ENCODE measurements at places on chromosomes 16 and 17.

DNA sequence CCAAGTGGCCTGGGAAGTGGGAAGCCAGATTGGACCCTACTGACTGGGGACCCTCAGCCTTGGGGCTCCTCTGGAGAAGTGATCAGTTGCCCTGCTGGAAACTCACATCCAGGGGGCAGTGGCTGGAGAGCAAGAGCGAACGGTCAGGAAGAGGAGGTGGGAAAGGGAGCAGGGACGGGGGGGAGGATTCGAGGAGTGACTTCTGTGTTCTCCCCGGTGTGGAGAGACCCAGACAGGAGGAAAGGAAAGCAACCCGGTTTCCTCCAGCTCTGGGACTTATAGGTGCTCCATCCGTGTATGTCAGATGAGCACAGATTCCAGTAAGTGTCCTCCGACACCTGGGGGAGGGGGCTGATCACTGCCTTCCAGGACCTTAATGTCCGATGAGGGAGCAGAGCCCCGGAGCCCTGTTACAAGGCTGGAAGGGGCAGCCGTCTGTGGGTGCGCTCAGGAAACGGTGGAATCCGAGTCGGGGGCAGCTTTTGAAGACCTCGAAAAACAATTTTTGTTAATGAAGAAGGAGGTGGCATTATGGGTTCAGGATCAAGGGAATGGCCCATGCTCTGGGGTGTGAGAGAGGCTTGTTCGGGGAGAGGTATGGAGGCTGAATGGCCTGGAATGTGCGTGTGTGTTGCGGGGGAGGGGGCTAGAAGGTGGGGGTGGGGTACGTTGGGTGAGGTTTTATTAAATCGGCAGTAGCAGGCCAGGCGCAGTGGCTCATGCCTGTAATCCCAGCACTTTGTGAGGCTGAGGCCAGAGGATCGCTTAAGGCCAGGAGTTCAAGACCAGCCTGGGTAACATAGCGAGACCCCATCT, 34.8 kb upstream of the NDRG4 start:
- no peak for DNase-seq

DNA sequence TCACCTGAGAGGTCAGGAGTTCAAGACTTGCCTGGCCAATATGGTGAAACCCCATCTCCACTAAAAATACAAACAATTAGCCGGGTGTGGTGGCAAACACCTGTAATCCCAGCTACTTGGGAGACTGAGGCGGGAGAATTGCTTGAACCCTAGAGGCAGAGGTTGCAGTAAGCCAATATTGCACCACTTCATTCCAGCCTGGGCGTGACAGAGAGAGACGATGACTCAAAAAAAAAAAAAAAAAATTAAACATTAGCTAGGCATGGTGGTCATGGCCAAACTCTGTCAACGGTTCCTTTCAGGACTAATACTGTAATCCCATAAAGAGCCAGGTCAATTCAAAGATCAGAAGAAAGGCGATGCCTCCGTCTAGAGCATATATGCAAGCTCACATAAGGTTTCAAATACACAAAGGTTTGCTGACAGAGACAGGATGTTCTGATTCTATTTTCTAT, 2.4 kb downstream of the RNF157 start:
- DNase-seq = peak; percentile 40

GRCh38 chr17:44074231-44074910, 3.8 kb downstream of the G6PC3 start:
- DNase-seq = peak; percentile 34

- DNase-seq = no peak
These were observed 16.9 kb downstream of the NSMCE1 start for GRCh38 chr16:27251541-27252205.

DNA sequence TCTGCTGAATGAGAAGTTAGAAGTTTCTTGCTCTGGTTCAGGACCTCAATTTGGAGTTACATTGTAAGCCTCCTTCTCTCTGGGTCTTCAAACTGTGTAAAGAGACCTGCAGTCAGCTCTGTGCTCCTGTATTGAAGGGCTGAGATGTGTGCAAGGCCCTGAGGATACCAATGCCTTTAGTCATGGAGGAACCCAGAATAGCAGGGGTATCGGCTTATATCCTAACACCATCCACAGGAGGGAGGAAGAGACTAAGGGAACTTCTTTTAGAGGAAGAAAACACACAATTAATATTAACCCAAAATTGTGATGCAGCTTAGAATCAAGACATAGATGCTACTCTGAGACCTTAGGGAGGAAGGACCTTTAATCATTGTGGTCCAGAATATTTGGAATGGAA, 36.5 kb downstream of the GLP2R start:
- no peak for DNase-seq

GRCh38 chr16:85162478-85163277, 50.4 kb upstream of the CIBAR2 start:
- peak; percentile 95 for DNase-seq

DNA sequence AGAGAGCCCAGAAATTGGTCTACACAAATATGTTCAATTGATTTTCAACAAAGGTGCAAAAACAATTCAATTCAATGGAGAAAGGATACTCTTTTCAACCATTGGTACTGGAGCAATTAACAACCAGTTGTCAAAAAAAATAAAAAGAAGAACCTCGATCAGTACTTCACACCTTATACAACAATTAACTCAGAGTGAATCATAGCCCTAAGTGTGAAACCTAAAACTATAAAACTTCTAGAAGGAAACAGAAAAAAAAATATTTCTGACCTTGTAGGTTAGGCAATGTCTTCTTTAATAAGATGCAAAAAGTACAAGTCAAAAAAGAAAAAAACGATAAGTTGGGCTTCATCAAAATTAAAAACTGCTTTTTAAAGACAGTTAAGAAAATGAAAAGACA, 56.1 kb upstream of the CHMP6 start:
- DNase-seq = no peak

GRCh38 chr17:59846394-59847165, 46.2 kb downstream of the TUBD1 start:
- DNase-seq = peak; percentile 84

DNA sequence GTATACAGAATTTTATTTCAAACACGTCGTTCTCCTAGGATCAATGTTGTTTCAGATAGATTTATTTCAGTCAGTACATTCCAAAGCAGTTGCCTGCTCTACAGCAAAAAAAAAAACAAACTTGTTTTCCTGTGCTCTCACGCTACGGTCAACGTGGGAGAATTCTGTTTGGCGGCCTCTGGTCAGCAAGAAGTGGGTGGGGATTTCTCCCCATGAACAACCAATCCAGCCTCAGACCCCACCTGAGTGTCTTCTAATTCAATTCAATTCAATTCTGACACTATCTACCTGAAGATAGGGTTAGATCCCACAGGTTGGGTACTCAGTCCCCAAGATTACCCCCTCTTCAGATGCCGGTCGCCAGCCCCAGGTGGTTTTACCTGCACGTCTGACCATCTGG, 22.1 kb downstream of the C17orf58 start:
- no peak for DNase-seq

GRCh38 chr16:8959921-8960787, 3.6 kb downstream of the USP7 start:
- peak; percentile 42 for DNase-seq

GRCh38 chr16:86828653-86829052, 250.3 kb downstream of the FOXL1 start:
- no peak for DNase-seq

DNA sequence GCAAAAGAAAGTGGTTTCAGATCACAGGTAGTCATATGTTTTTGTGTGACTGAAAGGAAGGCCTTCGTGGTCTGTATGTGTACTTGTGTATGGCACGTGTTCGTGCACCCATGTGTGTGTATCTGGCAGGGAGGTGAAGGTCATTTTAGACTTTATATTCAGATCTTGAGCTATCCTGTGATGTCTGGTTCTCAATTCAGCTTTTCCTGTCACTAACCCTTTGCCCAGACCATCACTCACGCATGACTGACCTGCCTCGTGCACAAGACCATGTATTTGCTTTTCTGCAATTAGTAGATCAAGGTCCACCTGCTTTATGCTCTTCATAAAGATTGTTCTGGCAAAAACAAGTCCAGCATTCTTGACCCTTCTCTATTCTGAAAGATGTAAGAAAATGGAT, 139.7 kb upstream of the MAF start:
- DNase-seq = no peak

GRCh38 chr17:17089796-17090641, 47.8 kb downstream of the MPRIP start:
- DNase-seq = no peak

- peak; percentile 32 for DNase-seq
These were observed 14.6 kb downstream of the SRCIN1 start for GRCh38 chr17:38590988-38591758.

- DNase-seq = peak; percentile 38
These were observed 142.9 kb downstream of the RAB11FIP4 start for GRCh38 chr17:31534223-31534888.

DNA sequence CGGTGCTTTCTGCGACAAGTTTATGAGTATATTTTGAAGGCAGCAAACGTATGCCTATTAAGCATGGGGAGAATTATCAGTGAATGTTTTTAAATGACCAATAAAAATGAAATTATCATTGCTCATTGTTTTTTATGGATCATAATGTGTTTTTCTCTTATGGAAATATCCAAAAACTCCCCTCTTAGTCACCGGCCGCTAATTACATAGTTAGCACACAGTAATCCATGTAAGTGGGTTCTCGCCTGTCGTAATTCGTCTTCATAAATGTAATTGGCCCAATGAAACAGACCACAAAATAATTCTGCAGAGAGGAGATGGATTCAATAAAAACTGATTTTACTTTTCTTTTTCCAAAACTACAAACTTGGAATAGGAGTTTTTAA, 69.3 kb downstream of the WSCD1 start:
- no peak for DNase-seq

DNA sequence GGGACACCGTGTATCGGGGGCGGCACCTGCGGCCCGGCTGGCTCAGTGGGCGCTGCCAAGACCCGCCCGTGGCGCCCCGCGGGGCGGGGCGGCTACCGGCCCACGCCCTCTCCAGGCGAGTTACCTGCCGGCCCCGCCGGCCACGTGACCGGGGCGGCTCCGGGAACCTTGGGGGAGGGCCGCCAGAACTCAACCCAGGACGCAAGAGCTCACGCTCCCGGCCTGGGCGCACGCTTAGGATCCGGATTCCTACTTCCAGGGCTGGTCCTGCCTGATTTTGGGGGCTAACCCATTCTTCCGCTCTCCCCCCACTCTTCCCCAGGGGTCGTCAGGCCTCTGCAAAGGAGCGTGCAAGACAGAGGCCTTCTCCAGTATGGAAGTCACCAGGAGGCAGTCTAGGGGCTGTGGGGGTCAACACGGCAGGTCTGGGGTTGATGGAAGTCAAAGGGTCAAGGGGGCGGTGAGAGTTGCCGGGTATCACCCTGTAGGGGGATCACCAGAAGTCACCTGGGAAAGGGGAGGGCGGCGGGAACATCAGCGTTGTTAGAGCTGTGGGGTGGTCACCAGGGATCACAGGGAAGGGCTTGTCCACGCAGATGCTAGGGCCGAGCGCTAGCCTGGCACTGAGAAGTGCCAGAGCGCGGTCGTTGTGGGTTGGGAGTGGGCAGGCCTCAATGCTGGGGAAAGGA, 354 bp upstream of the ESRP2 start:
- DNase-seq = peak; percentile 24
